ENCODE measurements at places on chromosomes 13 and 19. TPM values are rescaled to one million over a fixed set of nuclear protein-coding genes. Genes with fewer than 3 reads are reported as not detected.

GRCh38 chr13:73740666-73741065, 393.5 kb downstream of the KLF12 start:
- no peak for DNase-seq

GRWD1 gene
- total RNA-seq, result 35.3 TPM

TEX101 gene
- total RNA-seq, result not detected

DNA sequence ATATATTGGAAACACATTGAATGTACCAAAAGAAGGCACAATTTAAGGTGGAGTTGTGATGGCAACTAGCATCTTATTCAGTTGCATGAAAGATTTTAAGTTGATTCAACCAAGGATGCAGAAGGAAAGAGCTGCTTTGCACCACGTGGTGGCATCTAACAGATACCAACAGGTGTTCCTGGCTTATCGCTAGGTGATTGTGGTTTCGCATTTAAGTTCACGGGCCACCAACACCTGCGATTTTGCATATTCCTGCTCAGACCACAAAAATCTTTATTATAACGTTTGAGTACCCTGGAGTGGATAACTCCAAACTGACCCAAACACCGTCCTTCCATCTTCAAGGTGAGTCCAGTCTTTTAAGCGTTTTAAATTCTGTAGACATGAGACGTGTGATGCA, 45.3 kb downstream of the RGCC start:
- DNase-seq, result no peak

- DNase-seq, result peak; percentile 90
Observed at GRCh38 chr19:4007021-4007835, at the start of gene PIAS4. Gene PIAS4, plus strand, starts transcription at chr19:4007736. Its CDS starts 25 bp downstream, at chr19:4007761.

DNA sequence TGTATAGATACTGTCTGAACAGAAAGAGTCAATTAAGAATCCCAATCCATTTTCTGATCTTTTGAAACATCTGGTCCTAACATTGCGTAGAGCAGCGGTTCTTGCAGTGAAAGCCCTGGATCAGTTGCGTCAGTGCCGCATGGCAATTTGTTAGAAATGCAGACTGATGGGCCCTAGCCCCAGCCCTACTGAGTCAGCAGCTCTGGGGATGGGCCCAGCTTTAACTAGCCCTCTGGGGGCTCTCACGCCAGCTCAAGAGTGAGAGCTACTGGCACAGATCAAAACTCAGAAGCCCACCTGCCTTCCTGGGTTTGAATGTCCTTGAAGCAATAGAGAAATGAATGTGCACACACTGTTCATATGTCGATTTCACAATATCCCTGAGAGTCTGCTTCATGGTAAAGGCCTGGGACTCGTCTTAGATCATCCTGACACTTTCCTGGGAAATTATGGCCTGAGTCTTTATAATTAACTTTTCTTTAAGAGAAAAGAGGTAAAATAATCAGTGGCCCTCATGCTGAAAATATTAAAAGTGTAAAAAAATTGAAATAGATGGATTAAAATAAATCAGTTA, 206.8 kb upstream of the TMTC4 start:
- no peak for DNase-seq

NUP58 gene
- 73.0 TPM for total RNA-seq

GRCh38 chr19:55305491-55305890, 19.6 kb downstream of the TMEM150B start:
- DNase-seq, result peak; percentile 18

DNA sequence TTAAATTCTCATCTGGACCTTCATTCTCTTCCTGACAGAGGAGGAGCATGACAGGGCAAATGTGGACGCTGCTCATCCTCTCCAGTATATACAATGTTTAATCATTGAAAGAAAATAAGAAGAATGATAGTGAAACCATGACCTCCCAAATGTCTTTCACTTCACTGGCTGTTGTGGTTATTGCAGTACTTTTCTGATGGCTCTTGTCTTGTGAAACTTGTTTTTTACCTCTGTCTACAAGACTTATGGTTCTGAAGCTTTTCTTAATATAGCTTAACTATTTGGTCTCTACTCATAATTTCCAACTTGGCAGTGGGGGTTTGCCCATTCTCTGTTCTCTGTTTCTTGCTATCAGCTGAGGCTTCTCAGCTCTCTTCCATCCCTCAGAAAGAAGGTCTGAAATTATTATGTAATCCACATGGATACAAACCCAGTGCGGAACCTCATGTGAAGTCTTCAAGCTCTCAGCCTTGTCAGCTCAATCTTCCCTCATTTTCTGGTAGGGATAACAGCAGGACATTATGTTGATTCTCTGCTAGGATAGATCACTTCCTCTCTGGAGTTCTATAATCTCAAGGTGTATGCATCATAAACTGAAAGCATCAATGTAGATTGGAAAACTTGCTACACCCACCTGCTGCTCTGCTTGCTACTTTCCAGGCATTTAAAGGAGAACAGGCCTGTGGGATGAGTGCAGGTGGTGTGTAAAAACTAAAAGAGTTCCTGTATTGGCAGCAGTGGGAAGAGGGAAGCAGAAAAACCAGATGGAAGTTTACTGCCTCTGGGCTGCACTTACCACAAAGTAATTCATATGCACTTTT, 250.3 kb upstream of the HTR2A start:
- no peak for DNase-seq

- no peak for DNase-seq
Observed at GRCh38 chr19:51721905-51722304, 1.9 kb downstream of the HAS1 start.

DNA sequence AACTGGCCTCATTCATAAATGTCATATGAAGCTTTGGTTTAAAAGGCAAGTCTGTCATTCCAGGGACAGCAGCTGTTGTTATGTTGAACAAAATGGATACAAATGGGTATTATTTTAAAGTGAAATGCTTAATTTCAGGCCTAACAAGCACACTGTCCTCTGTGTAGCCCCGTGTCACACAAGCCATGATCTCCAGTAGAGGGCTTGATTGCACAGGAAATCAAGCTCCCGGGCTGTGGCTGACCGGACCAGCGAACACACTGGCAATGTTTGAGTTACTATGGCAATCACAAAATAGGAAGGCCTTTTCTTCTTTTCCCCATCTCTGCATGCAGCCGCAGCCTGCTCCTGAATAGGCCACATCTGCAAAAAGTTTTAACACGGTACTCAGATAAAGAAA, 64.0 kb upstream of the GSX1 start:
- DNase-seq, result no peak

- DNase-seq, result no peak
Observed at GRCh38 chr19:37467608-37468090, 405 bp upstream of the ZNF569 start.

SPACA4 gene
- total RNA-seq, result not detected

GRCh38 chr19:33724721-33725060, 72.0 kb upstream of the KCTD15 start:
- no peak for DNase-seq

Measured in mammary epithelial cell (primary cell).